ENCODE measurements at places on chromosomes 4 and X.
A peak's percentile ranks its signal among the peaks of the same experiment; 100 is the strongest.

DNA sequence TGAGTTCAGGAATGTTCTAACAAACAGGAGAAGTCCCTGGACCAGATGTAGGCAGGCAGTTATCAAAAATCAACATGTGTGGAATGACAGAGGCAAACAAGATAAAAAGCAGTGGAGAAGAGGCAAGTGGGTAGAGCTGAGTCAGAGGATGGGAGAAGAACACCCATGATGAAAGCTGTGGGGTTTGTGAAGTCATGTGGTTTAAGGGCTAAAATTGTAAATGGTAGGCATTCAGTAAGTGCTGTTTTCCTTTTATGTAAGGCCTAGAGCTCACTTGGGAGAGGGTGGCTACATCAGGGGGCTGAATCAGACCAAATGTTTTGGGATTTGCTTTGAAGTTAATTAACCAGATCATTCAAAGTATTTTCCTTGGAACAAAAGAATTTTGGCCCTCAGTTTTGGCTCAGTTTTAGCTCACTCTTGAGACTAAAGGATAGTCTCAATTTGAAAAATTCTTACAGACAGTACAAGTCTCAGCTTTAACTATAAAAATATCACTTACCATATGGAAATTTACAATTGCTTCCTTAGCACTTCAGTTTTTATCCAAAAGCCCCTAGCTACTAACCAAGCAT is 114.5 kb upstream of the PCDH7 start:
- no peak for DNase-seq

DNA sequence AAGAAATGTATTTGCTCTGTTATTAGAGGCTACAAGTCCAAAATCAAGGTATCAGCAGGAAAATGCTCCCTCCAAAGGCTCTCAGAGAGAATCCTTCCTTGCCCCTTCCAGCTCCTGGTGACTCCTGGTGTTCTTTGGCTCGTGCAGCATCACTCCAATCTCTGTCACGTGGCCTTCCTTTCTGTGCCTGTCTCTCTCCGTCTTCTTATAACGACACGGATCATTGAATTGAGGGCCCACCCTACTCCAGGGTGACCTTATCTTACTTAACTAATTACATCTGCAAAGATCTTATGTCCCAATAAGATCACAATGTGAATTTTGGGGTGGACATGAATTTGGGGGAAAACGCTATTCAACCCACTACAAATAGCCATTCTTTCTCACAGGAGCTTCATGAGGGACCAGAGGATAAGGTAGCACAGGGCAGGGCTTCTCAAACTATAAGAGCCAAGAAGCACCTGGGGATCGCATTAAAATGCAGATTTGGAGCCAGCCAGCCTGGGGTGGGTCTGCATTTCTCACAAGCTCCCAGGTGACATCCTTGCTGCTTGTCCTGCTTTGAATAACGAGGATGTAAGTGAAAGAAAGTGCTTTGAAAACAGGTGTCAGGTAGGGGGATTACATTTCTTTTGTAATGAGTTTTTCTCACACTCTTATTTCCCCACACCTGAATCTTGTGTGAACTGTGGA is 41.9 kb upstream of the APLN start:
- DNase-seq = no peak

GRCh38 chrX:46953597-46953996 is 41.4 kb downstream of the JADE3 start:
- DNase-seq = no peak

DNA sequence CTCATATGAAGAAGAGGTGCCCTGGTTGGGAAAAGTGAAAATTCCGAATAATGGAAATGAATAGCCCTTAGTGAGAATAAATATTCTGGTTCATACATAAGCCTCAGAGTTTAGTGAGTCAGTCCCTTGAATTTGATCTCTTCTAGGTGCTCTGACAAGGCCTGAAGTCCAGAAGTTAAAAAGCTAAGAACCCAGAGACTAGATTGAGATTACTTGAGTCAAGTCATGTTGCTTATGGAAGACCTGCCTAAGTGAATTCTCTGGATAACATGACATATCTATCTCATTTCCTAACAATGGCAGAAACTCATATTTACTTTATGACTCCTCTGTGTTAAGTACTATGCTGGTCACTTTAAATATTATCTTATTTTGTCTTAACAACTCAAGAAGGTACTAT is 10.5 kb upstream of the PRSS48 start:
- DNase-seq = no peak

DNA sequence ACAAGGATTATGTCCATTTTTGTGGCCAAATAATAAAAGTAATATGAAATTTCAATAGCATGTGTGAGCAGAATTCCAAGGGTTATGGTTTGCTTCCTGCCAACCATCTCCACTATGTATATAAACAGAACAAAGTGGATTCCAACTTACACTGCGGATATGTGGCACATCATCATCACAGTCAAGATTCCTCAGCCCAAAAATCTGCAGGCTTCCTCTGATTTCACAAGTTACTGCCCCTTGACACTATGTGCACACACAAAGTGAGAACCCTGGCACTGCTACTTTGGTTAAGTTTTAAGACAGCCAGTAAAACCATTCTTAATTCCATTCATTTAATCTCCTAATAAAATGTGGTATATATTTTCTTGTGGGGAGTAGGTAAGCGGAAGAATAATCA is 76.4 kb downstream of the LEF1 start:
- no peak for DNase-seq

DNA sequence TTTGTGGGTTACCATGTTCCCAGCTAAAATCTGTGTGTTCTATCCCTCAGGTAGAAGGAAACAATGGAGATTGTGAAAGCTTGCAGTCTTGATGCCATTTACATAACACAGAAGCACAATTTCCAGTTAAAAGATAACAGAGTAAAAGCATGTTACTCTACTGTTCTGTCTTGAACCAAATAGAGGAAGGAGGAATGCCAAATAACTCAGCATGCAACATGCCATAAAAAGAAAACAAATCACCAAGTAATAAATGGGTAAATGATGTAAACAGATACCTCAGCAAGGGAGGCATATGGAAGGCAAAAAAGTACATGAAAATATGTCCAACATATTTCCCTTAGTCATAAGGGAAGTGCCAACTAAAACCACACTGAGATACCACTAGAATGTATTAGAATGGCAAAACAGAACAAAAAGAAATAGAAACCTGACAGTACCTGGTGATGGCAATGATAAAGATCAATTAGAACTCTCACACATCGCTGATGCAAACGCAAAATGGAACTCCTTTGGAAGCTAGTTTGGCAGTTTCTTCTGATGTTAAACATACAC is 502.6 kb upstream of the HS3ST1 start:
- no peak for DNase-seq

DNA sequence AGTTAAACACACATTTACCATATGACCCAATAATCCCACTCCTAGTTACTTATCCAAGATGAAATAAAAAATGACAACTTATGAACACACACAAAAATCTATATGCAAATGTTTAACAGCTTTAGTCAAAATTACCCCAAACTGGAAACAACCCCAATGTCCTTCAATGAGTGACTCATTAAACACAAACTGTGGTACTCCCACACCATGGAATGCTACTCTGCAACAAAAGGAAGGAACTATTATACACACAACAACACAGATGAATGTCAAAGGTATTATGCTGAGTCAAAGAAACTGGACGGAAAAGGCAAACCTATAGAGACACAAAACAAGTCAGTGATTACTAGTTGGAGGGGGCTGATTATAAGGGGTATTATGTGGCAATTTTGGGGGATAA is 40.5 kb downstream of the MED14 start:
- DNase-seq = no peak

DNA sequence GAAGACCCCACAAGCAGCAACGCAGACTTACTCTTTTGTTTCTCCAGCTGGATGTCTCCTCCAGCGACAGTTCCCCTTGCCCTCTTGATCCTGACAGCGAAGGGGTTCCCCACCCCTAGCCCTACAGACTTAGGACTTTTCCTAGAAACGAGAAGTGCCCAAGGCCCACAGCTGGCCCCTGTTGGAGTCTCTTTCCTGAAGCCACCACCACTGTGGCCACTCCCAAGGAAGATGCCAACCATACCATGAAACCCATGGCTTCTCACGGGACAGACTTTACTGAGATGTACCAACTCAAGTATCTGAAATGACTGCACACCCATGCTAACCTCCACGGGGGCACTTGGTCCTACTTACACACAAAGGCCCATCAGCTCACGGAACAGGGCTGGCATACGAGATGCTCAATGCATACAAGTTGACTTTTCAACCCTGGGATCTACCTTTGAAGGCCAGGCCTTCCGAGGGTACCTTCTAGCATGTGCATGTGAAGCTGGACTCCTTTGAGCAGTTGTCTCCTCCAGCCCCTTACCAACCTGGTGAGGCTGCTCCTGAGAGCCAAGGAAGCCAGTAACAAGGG is 924 bp upstream of the IRAK1 start:
- DNase-seq = no peak

GRCh38 chr4:109690690-109691410 is 12.4 kb downstream of the CASP6 start:
- no peak for DNase-seq

- peak; percentile 12 for DNase-seq
Measured at GRCh38 chr4:2249526-2250356, 7.8 kb upstream of the HAUS3 start.

- DNase-seq = no peak
Measured at GRCh38 chr4:86155766-86156165, 204.1 kb downstream of the MAPK10 start.

- DNase-seq = no peak
Measured at GRCh38 chrX:79065696-79066095, 78.8 kb upstream of the GPR174 start.

DNA sequence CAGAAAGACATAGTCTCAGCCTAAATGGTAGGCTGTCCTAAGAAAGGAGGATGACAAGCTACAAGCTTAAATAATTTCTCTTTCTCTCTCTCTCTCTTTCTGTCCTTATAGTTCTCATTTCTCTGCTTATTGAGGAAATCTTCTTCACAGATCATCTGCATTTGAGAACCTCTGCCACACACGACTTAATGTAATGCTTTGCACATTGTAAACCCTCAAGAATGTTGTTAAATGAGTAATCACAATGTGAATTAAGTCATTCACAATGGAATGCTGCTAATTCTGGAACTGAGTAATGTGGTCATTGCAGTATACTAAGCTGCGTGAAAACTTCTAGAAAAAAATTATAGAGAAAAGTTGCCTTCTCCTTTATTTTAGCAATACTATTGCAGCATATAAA is 508.9 kb upstream of the FTHL17 start:
- no peak for DNase-seq

DNA sequence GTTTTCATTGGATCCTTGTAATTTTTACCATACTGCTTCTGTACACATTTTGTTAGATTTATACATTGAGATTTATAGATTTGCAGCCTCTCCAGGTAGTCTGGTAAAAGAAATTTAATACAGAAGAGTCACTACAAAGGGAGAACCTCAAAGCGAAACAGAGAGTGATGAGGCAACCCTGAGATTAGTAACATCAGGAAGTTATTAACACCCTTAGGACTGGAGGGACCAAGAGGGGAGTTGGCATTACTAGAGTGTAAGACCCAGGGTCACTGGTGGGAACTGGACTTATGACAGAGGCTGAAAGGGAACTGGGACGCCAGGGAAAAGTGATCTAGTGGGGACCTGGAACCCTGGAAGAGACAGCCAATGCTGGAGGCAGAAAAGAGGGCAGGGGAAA is 20.6 kb upstream of the MAML3 start:
- no peak for DNase-seq

DNA sequence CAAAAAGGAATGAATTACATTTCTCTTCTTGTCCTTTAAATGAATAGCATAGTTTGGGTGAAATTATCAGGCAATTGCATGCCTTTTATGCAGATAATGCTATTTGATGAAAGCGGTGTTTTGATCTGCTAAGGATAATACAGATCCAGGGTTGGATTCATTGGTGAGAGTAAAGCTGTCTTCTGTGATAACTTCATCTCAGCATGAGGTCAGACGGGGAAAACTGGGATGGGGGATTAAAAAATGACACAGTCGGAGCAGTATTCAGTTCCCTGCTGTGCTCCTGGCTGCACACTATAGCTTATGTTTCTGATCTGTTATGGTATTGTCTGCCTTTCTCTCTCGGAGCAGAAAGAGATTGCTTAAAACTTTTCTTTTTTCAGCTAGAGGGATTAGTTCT is 105.9 kb upstream of the TENM3 start:
- DNase-seq = no peak

GRCh38 chr4:85368932-85369331 is 106.0 kb upstream of the ARHGAP24 start:
- no peak for DNase-seq

- DNase-seq = no peak
Measured at GRCh38 chr4:54746218-54746617, 88.5 kb downstream of the KIT start.

DNA sequence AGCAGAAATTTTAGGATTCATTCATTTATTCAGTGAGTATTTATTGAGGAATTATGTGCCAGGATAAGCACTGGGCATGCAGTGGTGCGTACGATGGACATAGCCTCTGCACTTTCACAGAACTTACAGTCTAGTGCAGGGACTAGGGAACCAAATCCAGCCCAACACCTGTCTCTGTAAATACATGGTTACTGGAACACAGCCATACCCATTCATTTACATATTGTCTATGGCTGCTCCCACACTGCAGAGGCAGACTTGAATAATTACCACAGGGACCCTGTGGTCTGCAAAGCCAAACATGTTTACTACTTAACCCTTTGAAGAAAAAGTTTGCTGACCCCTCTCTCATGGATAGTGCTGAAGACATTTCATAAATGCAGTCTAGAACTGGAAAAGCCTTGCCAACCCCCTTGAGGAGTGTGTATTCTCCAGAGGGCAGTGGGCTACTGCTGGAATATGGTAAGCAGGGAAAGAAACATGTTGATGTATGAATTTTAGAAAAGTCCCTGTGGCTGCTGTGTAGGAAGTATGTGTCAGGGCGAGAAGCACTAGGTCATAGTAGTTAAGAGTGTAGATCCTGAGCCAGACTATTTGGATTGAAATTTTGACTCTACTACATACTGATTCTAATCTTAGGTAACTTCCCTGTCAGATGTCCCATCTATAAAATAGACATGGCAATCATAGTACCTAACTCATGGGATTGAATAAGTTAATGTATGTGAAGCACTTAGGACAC is 75.5 kb downstream of the GALNT7 start:
- DNase-seq = no peak

- no peak for DNase-seq
Measured at GRCh38 chr4:44916411-44916810, 190.1 kb upstream of the GNPDA2 start.

GRCh38 chr4:128354205-128354821 is 66.7 kb upstream of the PGRMC2 start:
- no peak for DNase-seq

Data from head of caudate nucleus (tissue), 42 donors.